Ascending aorta (tissue), 2 donors: ENCODE measurements at places on chromosomes 7 and 10.

- DNase-seq, result no peak
These were observed 26.6 kb downstream of the INSIG1 start for GRCh38 chr7:155324012-155324917.

GRCh38 chr7:128459394-128459878 is 3.8 kb downstream of the HILPDA start:
- DNase-seq, result peak; percentile 85

GRCh38 chr10:73131913-73132686 is 21.8 kb downstream of the NUDT13 start:
- no peak for DNase-seq

- no peak for DNase-seq
These were observed 141.8 kb downstream of the C7orf25 start for GRCh38 chr7:42770114-42770513.

GRCh38 chr10:31401287-31401686 is 82.3 kb downstream of the ZEB1 start:
- no peak for DNase-seq

- DNase-seq, result no peak
These were observed 85.5 kb downstream of the PARD3 start for GRCh38 chr10:34729619-34730018.
